ENCODE measurements at places on chromosomes 13 and 19.

GRCh38 chr13:64377606-64378005, 2852.5 kb downstream of the PCDH9 start:
- DNase-seq: no peak

DNA sequence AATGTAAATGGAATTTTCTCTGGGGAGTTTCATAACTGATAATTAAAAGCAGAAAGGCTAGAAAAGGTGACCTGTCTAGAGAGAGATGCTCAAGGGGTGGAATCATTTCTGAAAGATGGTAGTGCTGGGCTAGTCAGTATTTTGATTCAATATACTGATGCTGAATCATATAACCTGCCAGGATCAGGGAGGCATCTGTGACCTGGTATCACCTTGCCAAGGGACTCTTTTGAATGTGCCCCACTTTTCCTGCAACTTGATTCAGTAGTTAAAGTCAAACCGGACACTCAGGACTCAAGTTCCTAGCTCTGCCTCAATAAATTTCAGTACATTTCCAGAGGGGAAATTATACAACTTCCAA, 15.8 kb downstream of the LCP1 start:
- no peak for DNase-seq

DNA sequence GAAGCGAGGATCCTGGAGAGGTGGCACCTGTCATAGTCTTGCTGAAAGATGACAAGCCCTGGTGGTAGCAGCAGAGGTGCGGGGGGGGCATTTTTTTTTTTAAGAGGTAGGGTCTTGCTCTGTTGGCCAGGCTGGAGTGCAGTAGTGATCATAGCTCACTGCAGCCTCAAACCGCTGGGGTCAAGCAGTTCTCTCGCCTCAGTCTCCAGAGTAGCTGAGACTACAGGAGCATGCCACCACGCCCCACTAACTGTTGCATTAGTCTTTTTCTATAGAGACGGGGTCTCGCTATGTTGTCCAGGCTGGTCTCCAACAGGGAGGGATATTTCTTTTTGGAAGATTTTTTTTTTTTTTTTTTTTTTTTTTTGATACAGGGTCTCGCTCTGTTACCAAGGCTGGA, 3.3 kb downstream of the BAX start:
- DNase-seq: no peak

- no peak for DNase-seq
Measured at GRCh38 chr19:12453495-12453894, 12.7 kb upstream of the ZNF443 start.

GRCh38 chr13:68304286-68304893, 1074.3 kb upstream of the PCDH9 start:
- DNase-seq: peak; percentile 57

DNA sequence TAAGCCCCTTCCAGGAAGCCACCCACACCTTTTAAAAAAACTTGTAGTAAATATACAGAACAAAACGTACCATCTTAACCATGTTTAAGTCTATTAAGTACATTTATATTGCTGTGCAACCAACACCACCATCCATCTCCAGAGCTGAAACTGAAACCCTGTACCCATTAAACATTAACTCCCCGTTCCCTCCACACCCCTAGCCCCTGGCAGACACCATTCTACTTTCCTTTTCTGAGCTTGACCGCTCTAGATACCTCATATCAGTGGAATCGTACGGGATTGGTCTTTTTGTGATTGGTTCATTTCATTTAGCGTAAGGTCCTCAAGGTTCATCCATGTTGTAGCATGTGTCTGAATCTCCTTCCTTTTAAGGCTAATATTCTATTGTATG, 13.0 kb upstream of the SPATA13 start:
- DNase-seq: peak; percentile 18

DNA sequence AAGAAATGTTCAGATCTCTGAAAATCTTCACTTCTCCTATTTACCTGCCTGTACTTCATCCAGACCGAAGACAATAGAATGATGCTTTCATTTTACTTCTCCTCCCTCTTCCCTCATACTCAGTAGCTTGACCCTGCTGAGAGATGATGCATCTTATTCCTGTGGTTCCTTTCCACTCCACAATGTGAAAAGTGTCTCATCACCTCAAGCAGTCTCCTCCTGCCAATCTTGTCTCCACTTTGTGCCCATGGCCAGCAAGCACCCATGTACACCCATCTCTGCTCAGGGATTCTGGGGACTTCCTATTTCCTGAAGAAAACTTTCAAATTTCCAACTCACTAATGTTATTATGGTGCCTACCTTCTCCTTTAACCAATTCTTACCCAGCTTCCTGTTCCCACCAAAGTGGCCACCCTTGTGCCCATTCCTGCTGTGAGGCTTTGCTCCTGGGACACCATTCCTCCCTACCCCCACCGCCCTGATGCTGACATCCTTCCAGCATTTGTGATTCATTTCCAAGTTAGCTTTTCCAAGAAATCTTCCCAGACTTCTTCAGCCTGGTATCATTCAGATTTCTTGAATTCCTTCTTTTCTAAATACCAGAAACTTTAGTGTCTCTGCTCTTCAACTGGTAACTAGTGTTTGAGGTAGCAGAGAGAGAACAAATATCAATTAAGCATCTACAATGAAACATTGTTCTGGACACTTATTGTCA, 212.5 kb downstream of the POSTN start:
- DNase-seq: no peak

DNA sequence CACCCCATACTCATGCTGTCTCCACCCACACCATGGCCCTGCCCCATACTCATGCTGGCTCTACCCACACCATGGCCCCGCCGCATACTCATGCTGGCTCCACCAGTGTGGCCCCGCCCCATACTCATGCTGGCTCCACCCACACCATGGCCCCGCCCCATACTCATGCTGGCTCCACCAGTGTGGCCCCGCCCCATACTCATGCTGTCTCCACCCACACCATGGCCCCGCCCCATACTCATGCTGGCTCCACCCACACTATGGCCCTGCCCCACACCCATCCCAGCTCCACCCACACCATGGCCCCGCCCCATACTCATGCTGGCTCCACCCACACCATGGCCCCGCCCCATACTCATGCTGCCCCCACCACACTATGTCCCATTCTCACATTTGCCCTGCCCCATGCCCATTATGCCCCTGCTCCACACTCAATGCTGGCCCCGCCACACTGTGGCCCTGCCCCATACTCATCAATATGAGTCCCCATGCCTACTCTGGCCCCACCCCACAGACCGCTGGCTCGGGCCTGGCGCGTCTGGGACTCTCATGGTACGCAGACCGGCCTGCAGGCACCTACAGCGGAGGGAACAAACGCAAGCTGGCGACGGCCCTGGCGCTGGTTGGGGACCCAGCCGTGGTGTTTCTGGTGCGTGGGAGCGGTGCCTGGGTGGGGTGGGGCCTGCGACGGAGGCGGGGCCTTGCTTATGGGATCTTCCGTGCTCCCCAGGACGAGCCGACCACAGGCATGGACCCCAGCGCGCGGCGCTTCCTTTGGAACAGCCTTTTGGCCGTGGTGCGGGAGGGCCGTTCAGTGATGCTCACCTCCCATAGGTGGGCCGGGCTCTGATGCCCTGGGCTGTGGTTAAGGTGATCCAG, 3.7 kb upstream of the ARHGAP45 start:
- no peak for DNase-seq

DNA sequence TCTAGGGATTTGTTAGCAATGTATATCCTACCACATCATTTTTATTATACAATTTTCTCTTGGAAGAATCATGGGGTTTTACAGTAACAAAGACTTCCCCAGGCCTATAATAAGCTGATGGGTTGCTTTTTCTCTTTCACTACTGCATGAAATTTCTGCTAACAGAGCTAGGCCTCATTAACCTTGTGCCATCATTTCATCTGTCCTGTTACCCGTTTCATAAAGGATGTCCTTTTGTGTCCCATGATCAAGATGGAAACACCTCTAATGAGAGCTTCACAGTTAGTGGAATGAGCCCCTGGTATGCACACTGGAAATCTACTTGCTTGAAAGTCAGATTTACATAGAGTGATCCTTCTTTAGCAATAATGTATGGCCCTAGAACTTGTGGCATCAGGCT, 138.7 kb downstream of the RXFP2 start:
- no peak for DNase-seq

GRCh38 chr19:43524922-43525835, 1.8 kb downstream of the ETHE1 start:
- DNase-seq: peak; percentile 75

GRCh38 chr19:1862424-1863327, 703 bp downstream of the KLF16 start:
- DNase-seq: peak; percentile 75

GRCh38 chr13:43298816-43299215, 275.4 kb downstream of the DNAJC15 start:
- no peak for DNase-seq

DNA sequence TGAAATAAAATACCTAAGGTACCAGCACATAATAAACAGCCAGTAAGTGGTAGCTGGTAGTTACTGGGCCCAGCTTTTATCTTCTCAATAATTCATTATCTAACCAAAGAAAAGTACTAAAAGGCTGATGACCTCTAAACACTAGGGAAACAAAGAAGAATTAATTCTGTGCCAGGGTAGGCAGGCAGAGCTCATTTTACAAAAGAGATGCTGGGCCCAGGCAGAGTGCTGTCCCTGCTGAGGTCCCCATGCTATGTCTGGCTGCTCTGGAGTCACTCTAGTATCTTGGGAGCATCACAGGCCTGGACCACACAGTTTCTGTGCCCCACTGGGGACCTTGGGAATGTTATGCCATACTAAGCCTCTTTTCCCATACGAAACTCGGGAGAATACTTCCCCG, 18.2 kb downstream of the ZNF507 start:
- no peak for DNase-seq

DNA sequence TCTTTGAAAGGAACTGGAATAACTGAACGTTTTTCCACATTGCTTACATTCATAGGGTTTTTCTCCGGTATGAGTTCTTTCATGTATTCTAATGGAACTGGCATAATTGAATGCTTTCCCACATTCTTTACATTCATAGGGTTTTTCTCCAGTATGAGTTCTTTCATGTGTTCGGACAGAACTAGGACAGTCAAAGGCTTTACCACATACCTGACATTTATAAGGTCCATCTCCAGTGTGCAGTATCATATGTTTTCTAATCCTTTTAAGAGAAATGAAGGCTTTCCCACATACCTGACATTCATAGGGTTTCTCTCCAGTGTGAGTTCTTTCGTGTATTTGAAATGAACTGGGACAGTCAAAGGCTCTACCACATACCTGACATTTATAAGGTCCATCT, 24.7 kb downstream of the ZNF564 start:
- DNase-seq: no peak

DNA sequence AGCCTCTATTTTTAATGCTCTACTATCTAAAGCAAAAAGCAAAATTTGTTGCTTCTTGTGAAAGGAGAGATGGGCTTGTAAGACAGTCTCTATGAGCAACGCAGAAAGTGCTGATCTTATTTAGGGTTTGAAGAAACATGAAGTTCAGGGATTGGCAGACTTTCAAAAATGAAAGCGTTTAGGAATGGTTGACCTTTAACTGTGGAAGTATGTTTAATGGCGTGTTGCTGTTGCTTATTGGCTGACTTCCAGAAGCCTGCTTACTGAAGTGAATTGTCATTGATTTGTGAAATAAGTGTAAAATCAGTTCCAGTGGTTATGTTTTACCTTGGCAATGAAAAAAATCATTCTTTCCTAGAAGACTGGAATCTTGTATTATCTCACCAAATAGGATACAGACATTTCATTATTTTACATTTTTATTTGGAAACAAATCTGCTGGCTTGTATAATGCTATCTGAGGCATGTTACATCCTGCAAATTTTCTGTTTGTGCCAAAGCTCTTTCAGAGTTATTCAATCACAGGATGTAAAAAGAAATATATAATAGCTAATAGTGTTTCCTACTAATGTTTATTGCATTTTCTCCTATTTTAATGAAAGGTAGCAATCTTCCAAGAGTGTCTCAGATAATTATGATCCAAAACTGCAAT, 221.3 kb upstream of the SLITRK6 start:
- DNase-seq: peak; percentile 25

Data from hepatocyte (in vitro differentiated cells).